ENCODE measurements at places on chromosomes 7 and 10.

DNA sequence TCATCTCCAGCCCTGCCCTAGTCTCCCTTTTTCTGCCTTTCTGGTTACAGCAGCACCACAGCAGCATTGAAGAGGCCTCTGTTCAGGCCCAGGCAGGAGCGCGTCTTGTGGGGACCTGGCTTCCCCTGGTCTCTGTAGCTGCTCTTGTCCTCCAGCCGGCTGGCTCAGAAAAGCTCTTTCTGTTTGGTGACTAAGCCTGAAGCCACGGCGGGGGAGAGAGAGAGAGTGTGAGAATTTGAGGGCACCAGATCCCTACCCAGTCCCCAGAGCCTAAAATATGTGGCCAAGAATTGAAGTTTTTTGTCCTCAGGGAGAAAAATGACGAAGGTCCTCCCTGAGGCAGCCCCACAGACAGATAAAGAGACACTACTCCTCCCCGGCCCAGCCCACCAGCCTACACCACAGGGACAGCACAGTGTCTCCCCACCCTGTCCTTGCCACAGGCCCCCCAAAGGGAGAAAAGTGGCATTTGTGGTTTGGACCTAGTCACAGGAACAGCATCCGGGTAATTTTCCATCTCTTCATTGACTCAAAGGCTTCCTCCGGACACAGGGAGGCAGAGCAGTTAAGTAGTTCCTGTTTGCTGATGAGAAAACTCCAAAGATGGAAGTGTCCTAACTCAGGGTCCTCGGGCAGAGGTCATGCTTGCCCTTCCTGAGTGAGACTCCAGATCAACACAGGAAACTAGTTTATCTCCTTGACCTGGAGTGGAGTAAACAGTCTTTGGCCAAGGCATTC lies 13.3 kb upstream of the FAM180A start:
- no peak for DNase-seq

DNA sequence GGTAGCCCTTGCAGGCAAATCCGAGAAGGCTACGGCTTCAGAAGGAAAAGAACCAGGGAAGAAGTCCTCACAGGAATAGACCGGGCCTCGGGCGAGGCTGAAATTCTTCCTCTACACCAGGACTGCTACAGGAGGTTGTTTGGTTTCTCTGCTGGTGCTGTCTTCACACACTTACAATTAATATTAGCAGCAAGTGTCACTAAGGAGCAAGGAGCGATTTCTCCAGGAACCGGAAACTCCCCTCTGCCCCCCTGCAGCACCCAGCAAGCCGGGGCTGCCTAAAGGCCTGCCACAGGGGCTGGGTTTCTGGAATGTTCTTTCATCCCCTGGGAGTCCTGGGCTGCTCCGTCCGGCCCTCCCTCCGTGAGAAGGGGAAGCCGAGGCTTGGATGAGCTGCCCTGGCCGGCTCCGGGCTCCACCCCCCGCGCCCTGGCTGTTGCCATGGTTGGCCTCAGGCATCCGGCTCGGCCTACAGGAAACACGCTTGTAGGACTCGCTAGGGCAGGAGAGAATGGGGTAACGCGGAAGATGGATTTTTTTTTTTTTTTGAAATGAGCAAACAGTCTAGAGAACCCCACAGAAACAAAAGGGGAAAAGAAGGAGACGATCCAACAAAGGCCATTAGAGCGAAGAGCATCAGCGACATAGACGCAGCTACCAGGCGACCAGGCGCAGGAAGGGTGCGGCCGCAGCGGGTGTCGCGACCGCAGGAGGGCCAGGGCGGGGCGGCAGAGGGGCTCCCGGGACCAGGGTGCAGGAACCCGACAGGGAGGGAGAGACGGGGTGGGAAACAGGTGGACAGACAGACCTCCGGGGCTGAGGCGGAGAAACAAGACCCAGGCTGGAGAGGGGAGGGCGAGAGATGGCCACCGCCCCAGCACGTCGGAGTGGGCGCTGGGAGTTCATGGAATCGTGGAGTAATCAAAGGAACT lies 33.0 kb downstream of the EN2 start:
- no peak for DNase-seq

DNA sequence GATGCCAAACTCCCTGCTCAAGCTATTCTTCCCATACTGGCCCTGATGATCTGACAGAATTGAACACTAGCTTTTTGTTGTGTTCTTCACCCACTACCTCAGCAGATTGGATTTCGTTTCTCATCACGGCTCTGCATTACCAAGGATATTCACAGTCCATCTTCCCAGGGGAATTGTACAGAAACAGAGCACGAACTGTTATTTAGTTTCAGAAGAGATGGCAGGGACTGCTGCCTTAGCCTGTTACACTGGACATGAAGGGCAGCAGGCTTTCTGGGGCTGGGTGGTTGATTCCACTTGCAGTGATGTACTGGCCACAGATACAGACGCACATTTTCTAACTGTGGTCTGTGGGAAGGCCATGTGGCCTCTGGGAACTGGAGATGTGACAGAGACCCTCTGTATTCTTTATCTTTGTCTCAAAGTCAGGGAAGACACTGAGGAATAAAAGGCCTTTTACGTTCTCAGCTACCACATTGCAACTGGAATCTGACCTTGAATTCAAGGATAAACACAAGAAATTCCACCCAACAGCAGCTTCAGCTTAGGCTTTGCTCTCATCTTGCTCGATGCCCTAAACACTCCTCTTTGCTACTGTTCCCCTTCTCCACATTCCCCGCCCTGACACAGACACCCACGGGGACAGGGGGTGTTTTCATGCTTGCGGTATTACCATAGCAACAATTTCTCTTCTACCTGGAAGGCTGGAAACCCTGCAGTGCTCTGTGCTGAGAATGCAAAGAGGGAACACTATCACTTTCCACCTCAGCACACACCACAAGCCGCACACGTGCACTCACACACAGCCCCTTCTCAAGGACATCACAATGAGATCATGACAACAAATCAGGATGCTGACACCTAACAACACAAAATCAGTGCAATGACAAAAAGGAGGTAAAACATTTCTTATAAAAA lies 81.7 kb downstream of the RNF216 start:
- no peak for DNase-seq

DNA sequence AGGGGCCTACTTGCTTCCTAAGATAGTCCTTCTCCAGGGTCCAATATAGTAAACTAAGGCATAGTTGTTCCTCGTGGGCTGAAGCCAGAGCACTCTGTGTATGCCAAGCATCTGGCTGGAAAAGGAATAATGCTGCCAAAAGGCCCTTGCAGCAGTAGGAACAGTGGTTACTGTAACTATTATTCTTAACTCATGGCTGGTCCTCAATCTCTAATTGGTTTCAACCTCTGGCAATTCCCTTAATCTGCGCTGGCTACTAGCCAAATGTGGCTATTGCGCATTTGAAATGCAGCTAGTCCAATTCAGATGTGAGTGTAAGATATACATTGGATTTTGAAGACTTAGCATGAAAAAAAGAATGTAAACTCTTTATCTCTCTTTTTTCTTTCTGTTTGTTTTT lies 27.8 kb upstream of the LBX1 start:
- DNase-seq: no peak

GRCh38 chr7:108525327-108525984 lies 479 bp downstream of the PNPLA8 start:
- DNase-seq: peak; percentile 94

- DNase-seq: no peak
Observed at GRCh38 chr10:133280391-133281059, 3.9 kb upstream of the ADAM8 start.

DNA sequence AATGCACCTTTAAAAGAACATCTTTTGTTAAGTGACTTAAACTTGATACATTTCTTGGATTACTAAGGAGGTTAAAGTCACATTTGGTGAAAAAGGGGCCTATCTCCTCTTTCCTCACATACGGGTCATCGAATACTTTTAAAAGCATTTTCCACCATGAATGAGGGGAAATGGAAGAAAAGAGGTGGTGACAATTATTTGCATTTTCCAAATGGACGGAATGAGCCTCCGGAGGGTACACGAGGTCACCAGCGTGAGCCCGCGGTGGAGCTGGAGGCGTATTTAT lies 1.0 kb upstream of the BMPR1A start:
- no peak for DNase-seq

- peak; percentile 35 for DNase-seq
Observed at GRCh38 chr10:31932838-31933237, 4.2 kb upstream of the ARHGAP12 start.

GRCh38 chr10:49651039-49651835 lies 28.2 kb upstream of the C10orf53 start:
- no peak for DNase-seq

Data from RKO (cell line).